Right lung (tissue), 10 donors: ENCODE measurements at places on chromosomes 7 and 10.

- DNase-seq = no peak
These were observed 4.4 kb upstream of the MYL7 start for GRCh38 chr7:44145479-44145968.

DNA sequence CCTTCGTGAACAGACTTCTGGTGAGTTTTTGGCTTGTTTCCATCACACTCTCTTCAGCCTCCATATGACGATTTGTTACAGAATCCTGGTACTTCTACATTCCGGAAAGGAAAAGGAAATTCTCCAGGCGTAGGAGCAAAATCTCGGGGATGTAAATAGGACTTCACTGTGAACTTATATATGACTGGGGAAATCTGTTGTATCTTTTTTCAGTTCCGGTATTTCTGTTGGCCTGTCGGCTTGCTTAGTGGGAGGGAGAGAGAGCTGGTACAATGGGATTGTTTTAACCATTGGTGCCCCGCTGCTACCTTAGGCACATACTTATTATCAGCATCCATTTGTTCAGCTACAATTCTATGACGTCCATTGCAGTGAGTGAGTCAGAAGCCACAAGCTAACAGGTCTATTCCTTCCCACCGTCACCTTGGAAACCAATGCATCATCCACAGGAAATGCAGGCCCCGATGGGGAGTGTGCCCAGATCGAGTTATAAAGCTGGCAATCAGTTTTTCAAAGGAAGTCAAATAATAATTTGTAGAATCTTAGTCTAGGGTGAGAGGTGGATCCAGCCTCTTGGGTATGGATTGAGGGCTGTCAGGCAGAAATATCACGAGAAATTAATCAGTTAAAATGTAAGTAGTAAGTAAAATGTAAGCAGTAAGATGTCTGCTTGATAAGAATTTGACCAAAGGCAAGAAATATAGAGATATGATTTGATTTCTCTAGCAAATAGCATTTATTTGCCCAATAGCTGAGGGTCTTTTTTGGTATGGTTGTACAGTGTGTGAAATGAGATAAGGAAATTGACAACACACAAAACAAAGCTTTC lies 92.0 kb upstream of the MKLN1 start:
- no peak for DNase-seq

DNA sequence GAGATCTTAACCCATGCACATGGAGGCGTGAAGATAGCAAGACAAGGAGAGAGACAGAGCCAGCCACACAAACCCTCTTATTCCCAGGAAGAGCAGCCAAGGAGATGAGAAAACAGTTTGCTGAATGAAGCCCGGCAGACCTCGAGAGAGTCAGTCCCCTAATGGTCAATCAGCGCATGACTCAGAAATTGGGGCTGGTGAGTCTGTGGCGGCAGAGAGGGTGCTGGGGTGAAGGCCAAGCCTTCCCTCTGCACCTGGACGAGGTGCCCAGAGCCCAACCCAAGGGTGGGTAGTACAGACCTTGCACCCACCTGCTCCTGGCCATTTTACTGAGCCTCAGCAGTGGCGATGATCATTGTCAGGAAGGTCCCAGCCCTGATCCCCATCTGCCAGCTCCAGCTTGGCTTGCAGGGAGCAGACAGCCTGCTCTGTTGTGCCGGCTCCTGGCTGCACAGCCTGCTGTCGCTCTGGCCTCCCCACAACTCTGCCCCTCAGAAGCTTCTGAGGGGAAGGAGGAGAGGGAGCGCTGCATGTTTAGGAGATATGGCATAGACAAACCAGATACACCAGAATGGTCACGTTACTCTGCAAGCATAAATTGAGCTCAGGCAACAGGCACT lies 256.6 kb downstream of the RPS24 start:
- no peak for DNase-seq

DNA sequence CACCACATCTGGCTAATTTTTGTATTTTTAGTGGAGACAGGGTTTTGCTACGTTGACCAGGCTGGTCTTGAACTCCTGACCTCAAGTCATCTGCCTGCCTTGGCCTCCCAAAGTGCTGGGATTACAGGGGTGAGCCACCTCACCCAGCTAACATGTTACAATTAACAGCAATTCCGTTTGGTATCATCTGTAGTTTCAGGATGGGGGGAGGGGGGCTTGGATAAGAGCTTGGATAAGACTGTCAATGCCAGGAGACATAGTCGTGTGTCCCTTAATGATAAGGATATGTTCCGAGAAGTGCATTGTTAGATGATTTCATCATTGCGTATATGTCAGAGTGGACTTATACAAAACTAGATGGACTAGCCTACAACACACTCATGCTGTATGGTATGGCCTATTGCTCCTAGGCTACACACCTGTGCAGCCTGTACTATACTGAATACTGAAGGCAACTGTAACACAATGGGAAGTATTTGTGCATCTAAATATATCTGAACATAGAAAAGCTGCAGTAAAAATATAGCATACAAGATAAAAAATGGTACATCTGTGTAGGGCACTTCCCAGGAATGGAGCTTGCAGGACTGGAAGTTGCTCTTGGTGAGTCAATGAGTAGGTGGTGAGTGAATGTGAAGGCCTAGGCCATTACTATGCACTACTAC lies 103.9 kb upstream of the TNS3 start:
- DNase-seq = no peak

- no peak for DNase-seq
These were observed 164.8 kb downstream of the CDK14 start for GRCh38 chr7:90760892-90761291.

GRCh38 chr7:2834748-2835441 lies 9.2 kb downstream of the GNA12 start:
- no peak for DNase-seq

GRCh38 chr7:90384433-90384832 lies 18.8 kb upstream of the CLDN12 start:
- no peak for DNase-seq

DNA sequence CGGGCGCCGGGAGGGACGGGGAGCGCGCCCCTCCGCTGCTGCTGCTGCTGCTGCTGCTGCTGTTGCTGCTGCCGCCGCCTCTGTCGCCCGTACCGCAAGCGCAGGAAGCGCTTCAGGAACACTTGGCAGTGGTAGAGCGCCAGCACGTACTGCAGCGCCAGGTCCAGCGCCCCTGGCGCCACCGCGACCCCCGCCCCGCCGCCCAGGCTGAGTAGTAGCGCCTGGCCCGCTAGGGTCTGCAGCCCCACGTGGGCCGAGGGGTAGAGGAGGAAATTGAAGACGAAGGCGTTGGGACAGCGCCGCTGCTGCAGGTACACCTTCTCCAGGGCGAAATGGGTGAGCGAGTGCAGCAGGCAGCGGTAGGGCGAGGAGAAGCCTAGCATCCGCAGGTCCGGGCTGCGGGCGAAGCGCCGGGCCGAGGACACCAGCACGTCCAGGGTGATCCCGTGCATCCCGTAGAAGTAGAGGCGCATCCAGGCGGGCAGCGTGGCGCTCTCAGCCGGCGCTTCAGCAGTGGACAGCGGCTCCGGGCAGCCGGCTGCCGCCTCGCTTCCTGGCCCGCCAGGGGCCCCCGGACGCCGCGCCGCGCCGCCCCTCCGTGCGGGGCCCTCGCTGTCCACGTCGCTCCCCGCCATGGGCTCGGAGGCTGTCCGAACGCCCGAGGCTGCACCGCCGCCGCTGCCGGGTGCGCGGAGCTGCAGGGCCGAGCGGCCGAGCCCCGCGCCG lies at the start of gene TMEM229A:
TMEM229A (minus strand) TSS at position 699 of the 726 bp plus-strand sequence; CDS start at position 635, 64 bp downstream.
- DNase-seq = peak; percentile 47

DNA sequence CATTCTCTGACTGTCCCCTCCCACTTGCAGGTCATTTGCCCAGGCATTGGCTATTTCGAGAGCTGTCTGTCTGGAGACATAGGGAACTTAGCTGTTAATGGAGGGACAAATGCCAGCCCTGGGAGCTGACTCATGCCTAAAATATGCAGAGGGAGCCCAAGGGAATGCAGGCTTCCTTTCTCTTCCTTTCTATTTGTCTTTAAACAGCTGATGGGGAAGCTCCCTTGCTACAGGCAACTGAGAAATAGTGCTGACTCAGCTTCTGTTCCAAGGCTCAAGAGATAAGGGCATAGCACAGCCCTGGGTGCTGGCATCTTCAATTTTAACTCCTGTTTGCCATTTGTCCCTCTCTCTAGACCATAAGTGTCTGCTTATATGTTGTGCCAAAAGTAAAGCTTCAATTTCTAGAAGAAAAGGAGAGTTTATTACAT lies 82.7 kb upstream of the C1GALT1 start:
- peak; percentile 41 for DNase-seq

- no peak for DNase-seq
These were observed 49.5 kb upstream of the ZNF138 start for GRCh38 chr7:64744680-64745079.

- no peak for DNase-seq
These were observed 40.0 kb upstream of the ANLN start for GRCh38 chr7:36349626-36350025.

- no peak for DNase-seq
These were observed 55.9 kb downstream of the PNLIPRP2 start for GRCh38 chr10:116676633-116677032.

DNA sequence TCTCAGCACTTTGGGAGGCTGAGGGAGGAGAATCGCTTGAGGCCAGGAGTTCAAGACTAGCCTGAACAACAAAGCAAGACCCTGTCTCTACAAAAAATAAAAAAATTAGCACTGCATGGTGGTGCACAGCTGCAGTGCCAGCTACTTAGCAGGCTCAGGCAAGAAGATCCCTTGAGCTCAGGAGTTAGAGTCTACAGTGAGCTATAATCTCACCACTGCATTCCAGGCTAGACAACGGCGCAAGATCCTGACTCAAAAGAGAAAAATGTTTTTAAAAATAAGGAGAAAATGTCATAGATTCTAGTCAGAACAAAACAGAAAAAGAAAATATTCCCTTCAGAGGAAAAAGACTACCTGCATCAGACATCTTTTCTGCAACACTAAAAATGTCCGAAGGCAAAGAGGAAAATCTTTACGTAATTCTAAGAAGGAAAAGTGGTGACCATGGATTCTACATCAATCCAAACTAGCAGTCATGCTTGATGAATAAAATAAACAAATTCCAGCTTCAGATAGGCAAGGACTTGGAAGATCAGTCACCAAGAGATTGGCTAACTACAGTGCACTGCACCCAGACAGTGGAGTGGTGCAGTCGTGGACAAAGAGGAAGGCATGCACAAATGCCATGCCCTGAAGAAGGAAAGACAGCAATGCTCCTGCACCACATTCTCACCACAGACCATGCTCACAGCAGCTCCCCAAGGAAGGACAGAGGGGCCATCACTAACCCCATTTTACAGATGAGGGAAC lies 54.3 kb downstream of the ERCC6 start:
- no peak for DNase-seq

GRCh38 chr7:15131661-15132060 lies 229.1 kb upstream of the DGKB start:
- DNase-seq = no peak

DNA sequence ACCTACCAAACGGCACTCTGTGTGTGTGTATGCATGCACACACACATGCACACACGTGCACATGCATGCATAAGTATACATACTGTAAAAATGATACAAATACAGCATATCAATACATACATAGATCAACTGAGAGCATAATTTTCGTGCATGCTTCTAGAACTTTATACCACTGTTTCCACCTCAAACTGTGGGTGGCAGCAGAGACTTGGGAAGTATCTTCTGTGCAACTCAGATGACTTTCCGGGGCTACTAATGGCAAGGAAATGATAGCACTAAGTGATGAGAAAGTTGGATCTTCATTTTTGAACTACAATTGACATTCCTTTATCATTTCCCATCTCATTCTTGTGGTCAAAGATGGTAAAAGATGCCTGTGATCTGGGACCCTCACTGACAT lies 570.7 kb downstream of the REEP3 start:
- DNase-seq = peak; percentile 12

DNA sequence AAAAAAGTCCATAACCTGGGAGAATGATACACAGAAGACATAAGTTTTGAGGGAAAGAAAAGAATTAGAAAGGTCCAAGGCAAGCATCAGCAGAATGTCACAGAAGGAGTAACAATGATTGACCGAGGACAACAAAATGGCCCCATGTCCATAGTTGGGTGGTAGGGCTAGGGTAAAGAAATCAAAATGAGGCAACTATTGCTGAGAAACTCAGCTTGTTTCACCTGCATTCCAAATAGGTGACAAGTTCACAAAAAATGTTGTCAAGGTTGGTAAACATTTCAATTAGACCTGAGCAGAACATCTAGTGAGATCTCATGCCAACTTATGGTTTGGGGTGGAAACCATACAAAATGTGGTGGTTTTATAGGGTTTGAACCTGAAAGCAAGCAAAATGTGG lies 22.8 kb upstream of the DLX6 start:
- DNase-seq = no peak

- no peak for DNase-seq
These were observed 83.9 kb downstream of the OSBPL3 start for GRCh38 chr7:24896031-24896501.

DNA sequence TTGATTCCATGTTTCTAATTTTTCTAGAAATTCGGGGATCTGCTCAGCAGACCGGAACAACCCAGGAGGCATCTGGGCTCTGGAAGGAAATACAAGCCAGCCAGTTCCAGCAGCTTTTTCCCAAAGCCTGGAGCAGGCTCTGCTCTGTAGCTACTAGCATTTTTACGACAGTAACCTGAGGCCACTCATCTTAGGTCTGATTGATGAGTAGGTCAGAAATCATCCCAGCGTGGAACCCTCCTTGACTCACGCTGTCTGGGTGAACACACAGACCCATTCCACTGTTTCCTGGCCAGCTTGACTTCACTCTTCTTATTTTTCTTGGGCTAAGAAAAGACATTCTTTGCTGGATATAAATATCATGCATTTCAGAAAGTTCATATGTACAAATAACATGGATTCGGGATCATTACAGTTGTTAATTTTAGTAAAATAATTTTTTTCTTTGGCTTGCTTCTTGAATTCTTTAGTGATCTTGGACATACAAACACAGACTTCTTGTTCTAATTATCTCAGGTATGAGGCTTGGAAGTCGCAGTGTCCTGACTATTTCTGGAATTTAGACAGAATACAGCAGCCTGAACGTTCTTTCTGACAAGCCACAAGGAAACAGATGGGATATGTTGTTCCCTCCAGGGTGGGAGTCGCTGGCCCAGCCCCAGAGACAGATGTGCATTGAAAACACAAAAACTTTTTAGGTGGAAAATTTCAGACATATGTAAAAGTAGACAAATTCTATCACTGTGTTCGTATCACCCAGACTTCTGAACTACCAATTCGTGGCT lies 54.6 kb upstream of the PITRM1 start:
- DNase-seq = no peak

DNA sequence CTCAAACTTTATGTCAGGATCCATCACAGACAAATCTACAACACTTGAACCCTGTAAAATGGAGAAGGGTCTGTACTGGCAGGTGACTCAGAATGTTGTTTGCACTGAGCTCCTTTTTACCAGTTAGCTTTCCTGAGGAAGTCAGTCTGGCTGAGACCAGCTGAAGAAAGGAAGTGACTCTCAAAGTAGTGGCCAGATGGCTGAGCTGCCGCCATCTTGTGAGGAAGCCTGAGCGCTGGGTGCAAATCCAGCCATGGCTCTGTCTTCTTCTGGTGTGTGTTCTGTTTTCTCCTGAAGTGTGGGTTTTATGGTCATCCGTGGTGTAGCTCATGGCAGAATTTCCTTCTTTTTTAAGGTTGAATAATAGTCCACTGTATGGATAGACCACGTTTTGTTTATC lies 25.5 kb upstream of the ECHDC3 start:
- DNase-seq = no peak
